ENCODE measurements at places on chromosomes 6 and 20.

GRCh38 chr20:24235296-24236175 is 233.9 kb upstream of the SYNDIG1 start:
- DNase-seq = no peak

DNA sequence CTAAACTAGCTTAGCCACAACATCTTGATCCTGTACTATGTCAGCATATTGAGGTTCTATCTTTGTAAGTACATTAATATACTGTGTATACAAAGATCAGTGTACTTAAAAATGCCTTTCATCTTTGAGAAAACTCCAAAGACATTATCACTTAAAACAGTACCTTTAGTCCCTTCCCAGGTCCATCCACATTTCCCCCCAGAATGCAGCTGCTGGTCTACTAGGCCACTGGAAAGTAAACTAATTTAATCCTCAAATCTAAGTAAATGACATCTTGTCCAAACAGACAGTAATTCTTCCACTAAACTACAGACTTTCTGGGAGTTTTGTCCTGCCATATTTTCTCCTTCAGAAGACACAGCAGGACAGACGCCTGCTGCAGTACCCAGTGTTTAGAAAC is 68.7 kb downstream of the SYCP2 start:
- DNase-seq = no peak

DNA sequence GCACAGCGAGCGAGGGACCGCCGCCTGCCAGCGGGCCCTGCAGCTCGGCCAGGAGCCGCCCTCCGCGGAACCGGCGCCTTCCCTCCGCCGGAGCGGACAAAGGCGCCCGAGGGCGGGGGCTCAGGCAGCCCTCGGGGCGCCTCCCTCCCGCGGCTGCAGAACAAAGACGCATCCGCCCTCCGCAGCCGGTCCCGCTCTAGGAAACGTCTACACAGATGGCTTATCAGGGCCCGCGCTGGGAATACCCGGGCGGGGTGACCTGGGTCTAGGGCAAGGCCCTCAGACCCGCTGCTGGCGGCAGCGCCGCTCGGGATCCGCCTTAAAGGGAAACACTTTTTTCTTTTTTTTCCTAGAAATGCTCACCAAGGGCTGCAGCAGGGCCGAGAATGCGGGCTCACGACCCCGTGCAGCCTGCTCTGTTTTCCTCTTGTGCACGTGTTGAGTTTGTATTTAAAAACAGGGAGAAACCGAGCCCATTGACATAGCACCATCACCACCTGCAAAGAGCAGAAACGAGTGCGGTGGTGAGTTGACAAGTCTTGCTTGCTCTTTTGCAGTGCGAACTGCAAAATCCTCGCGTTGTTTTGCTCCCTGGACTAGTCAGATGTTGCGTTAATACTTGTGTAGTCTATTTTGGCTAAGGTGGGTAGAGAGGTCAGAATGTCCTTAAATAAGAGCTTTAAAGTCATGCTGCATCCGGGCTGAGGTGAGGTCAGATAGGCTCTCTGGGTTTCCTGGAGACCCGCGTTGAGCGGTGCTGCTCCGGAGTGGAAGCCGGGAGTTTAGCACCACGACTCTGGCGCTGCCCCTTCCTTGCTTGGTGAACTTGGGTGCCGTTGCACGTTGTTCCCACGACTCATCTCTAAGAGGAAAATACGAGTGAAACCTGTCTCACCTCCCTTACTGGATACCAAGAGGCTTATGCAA is 1.1 kb upstream of the RPS6KA2 start:
- peak; percentile 83 for DNase-seq

GRCh38 chr6:36318690-36319435 is 17.8 kb downstream of the BNIP5 start:
- no peak for DNase-seq

DNA sequence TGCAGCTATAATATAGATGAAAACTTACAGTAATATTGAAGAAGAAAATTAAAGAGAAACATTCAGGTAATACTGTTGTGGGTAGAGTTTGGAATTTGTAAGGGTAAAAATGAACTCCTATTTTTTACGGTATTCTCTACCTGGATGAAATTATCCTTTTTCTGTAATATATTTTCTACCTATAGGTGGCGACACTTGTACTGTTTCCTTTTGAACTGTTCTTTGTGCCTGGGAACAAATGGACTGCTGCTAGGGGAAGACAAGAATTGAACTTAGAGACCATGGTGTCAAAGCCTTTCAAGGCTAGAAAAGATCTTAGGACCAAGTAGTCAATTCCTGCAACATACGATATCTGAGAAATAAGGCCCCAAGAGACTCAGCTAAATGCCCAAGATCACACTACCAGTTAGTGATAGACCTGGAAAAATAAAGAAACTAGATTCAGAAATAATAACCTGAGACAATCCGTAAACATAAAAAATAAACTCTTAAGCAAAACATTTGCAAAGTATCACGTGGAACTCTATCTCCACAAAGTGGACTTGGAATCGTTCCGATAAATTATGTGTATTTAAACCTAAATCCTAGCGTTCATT is 383.8 kb downstream of the TFAP2A start:
- DNase-seq = peak; percentile 16

DNA sequence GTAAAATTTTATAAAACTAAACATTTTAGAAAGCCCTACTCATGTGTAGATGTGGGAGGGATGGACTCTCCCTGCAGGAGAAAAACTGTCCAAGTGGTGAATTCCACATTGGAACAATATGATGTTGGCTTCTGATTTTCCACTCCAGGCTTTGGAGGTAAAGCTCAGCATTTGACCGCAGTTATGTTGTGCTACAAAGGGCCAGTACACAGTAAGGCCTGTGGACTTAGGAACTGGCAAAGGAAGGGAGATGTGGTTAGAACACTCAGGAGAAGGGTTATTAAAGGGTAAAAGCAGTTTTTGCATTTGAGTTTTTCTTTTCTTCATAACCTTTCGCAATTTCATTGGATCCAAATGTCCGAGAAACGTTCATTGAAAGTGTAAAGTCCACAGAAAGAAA is 150.3 kb upstream of the SASH1 start:
- no peak for DNase-seq

GRCh38 chr6:99779631-99780555 is 173.3 kb downstream of the PRDM13 start:
- DNase-seq = no peak

DNA sequence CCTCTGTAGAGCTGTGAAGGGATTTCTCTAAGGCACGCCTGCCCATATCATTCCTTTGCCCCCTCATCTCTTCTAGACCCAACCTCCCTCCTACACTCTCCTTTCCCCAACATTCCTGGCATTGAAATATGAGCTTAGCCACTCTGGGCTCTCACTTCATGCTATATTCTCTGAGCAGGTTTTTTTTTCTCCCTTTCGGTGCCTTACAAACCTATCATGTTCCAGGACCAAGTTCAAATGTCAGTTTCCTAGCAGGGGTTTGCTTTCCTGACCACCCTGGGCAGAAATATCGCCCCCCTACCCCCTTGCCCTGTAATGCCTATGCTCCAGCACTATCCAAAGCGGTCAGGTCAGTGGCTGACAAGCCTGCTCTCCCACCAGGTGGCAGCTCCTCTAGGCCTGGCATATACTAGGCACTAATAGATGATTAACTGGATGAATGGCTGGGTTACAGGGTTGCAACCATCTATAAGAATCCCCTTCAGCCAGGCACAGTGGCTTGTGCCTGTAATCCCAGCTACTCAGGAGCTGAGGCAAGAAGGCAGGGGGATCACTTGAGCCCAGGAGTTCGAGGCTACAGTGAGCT is 25.7 kb upstream of the AAR2 start:
- no peak for DNase-seq

- no peak for DNase-seq
Measured at GRCh38 chr6:90100059-90100665, 196.5 kb downstream of the BACH2 start.

DNA sequence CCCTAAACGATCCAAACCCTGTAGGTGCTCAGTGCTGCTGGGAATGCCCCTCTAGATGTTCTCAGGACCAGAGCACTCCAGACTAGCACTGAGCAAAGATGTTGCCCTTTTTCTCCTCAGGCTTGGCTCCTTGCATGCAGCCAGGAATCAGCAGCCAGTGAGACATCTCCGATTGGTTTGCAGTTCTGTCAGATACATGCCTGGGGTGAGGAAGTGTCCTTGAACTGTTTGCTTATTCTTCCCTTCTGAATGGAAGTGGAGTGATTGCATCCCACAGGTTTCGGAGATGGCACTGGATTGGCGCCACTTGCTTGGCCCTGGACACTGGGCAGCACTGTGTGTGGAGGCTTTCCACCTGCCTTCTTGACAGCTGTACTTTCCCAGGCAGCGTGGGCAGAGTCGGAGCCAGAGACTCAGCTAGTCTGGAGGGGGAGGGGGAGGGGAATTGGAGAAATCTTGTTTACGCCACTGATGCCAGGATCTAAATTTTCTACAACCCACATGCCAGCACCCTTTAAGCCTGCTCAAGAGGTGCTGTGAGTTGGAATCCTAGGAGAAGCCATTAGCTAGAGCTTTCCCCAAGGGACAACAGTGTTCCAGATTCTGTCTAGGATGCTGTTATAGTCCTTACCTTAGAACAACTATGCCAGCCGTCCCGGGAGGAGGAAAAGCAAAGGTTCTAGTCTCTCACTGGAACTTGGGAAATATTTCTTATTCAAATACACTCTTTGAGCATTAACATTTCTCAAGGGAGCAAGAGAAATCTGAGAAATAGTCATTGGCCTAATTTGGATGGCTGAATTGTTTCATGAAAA is 49.2 kb upstream of the SASH1 start:
- no peak for DNase-seq

DNA sequence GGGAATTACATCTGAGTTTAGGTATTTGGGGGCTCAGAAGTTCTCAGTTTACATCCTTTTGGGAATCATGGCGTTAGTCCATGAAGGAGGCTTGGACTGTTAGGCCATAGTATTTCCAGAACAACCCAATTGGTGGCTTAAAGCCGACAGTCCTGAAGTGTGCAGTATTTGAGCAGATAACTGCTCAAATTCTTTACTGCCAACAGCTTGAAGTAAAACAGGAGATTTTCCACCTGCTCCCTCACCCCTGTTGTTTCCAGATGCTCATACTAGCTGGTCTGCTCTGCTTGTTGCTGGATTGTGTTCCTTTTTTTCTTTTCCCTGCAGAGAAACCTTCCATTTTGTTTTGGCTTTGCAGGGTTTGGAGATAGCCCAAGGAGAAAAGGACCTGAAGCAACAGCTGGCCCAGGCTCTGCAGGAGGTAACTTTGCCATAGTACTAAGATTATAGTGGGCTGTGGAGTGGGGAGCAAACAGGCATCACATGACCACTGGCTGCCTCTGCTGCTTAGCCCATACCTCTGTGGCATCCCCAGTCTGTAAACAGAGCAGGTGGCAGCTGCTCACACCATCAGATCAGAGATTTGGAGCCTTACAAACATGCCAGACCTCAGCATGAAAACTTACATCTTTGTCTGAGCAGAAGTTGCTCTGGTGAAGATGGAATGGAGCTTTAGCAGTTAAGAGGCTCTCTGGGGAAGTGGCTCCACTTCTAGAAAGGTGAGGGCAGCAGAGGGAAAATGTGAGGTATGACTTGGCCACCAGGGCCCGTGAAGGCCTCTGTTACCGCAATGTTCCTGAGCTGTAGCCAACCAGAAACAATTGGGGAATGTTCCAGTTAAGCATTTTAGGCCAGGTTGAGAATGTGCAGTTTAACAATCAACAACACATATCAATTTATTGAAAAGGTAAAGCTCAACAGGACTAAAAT is 17.6 kb downstream of the RNF8 start:
- DNase-seq = no peak

GRCh38 chr20:20799716-20800312 is 87.4 kb upstream of the RALGAPA2 start:
- DNase-seq = no peak

DNA sequence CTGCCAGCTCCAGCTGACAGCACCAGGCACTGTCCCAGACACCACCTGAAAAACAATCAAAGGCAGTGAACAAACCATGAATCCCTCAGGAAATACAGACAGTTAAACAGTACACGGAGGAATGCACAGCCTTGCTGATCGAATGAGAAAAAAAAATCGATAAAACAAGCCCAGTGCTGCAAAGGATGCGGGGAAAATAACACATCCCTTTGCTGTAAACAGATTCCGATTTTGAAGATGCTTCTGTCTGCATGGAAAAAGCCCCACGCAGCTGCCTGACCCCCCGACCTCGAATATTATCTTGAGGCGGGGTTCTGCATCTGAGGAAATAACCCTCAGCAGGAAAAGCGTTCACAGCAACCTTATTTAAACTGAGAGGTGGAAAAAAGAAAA is 43.9 kb downstream of the RBM38 start:
- no peak for DNase-seq

GRCh38 chr20:21395666-21396598 is 1.4 kb downstream of the NKX2-4 start:
- DNase-seq = peak; percentile 35

GRCh38 chr6:141464896-141465295 is 667.8 kb upstream of the GJE1 start:
- DNase-seq = no peak

- no peak for DNase-seq
Measured at GRCh38 chr6:153963352-153963751, 75.7 kb upstream of the OPRM1 start.

DNA sequence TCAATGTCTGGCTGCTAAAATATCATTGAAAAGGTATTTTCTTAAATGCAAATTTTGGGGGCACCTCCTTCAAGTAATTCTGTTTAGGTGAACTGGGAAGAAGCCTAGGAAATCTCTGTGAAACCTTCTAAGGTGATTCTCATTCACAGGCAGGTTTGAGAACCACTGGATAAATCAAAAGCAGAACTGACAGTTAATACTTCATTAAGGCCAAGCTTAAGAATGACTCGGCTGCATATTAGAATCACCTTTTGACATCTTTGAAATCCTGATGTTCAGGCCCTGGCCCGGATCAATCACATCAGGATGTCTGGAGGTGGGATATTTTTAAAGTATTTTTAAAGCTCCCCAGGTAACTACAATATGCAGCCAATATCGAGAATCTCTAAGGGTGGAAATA is 50.6 kb downstream of the FKBP1C start:
- no peak for DNase-seq

DNA sequence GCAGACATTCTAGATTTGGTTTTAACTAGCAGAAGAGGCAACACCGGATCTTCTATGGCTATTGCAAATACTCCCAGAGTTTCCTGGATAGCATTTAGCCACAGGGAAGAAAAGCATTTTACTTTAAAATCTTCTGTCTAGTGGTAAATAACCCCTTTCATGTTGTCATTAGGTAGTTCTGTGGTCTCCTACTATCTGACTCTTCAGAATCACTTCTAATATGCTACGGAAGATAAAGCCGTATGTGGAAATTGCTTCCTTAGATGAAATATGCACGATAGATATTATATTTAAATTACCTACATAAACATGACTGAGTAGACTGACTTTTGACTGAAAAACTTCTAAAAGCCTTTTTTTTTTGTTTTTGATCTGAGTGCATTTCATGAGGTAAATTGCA is 759 bp downstream of the CRISP3 start:
- DNase-seq = no peak

DNA sequence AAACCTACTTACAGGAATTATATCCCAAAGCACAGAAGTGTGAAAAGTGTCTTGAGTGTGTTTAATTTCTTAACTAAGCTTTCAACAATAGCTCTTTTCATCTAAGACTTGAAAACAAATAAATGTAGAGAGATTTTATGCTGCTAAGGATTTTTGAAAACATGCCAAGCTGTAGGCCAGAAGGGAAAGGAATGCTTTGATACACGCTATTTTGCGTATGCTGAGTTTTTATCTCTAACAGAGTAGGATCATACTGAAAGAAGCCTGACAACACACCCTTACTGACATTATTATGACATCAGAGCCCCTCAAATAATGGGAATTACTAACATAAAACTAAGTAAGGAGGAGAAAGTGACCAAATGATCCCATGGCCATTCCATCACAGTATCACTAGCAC is 265.5 kb downstream of the KHDC1L start:
- no peak for DNase-seq

Data from suppressor macrophage (primary cell).